DMS 273 treated with DMSO at 0.1 percent for 48 hours (cell line): ENCODE measurements at places on chromosomes 6 and 20.
A peak's percentile ranks its signal among the peaks of the same experiment; 100 is the strongest.

DNA sequence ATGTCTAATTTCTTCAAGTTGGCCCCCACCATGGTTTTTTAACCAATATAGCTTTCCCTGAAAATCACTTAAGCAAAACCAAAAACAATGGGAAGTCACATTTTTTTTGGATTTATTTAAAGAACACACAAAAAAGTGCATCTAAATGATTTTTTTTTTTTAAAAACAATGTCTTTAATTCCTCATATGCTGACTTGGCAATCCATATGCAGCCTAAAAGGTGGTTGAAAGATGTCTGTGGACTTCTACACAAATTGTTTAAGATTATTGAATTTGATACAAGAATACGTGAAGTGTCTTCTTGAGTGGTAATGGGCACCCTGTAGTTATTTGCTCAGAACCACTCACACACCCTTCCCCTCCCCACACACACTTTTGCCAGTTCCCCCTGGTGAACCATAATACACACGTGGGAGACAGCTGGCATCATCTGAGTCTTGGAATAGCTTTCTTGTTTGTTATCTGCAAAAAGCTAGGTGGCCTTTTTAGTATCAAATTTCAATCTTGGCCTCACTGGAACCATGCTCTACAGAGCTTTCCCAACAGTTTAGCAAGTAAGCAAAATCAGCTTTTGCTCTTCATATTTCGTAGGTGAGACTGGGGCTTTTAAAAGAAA is 60.9 kb upstream of the TULP1 start:
- peak; percentile 68 for DNase-seq

DNA sequence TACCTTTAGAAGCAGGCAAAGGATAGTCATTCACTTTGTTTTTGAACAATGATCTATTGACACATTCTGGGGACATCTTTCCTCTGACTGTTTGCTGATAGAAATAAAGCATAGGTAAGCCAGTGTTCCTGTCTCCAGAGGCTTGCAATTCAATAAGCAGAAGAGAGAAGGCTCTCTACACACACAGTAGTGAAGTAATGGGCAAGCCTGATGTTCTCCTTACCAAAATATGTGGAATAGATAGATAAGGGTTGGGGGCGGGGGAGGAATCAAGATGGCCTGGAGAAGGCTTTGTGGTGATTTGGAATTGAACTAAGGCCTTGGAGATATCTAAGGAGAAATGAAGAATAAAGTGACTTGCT is 27.3 kb downstream of the PAQR8 start:
- no peak for DNase-seq

- no peak for DNase-seq
Measured at GRCh38 chr20:50595433-50595895, 85.3 kb downstream of the PTPN1 start.

GRCh38 chr20:23205611-23206041 is 119.5 kb upstream of the CD93 start:
- DNase-seq, result no peak

GRCh38 chr20:47353692-47354463 is 2.6 kb downstream of the ZMYND8 start:
- DNase-seq, result no peak

GRCh38 chr6:100344321-100344720 is 120.4 kb downstream of the SIM1 start:
- DNase-seq, result no peak

GRCh38 chr6:157517601-157518359 is 136.8 kb downstream of the ZDHHC14 start:
- no peak for DNase-seq

- no peak for DNase-seq
Measured at GRCh38 chr6:82217018-82217586, 30.4 kb downstream of the IBTK start.

- no peak for DNase-seq
Measured at GRCh38 chr20:40563296-40563950, 125.6 kb downstream of the MAFB start.

GRCh38 chr6:43884652-43885022 is 114.6 kb downstream of the VEGFA start:
- no peak for DNase-seq

DNA sequence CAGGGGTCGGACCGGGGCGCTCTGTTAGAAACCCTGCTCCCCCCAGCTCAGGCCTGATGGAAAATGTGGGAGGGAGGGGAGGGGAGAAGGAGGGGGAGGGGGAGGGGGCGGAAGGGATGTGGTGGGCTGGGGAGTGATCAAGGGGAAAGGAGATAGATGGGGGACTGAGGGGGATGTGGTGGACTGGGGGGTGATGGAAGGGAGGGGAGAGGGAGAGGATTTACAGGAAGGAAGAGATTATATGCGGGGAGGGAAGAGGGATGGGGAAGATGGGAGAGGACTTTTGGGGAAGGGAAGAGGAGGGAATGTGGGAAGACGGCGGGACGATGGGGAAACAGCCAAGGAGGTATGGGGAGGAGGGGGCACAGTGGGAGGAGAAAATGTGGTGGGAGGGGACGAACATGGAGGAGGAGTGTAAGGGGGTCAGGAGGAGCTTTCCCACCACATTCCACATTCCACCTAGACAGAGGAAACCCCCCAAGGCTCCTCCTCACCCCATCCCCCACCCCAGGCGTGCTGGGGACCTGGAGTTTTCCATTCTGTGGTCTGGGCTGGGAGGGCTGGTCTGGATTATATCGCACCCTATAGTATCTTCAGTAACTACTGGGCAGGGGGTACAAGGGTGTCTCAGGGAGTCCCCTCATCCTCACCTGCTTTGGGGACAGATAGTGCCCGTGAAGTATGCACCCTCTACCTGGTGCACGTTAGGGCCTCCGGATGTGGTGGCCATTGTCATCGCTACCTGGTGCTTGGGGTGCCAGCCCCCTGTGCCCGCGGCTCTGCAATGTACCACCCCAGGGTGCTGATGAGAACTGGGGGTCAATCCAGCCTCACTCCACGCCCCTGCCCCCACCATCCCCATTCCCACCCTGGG is 578 bp upstream of the PTGIS start:
- DNase-seq, result no peak
